GM12891 (cell line): ENCODE measurements at places on chromosomes 3 and 15.

DNA sequence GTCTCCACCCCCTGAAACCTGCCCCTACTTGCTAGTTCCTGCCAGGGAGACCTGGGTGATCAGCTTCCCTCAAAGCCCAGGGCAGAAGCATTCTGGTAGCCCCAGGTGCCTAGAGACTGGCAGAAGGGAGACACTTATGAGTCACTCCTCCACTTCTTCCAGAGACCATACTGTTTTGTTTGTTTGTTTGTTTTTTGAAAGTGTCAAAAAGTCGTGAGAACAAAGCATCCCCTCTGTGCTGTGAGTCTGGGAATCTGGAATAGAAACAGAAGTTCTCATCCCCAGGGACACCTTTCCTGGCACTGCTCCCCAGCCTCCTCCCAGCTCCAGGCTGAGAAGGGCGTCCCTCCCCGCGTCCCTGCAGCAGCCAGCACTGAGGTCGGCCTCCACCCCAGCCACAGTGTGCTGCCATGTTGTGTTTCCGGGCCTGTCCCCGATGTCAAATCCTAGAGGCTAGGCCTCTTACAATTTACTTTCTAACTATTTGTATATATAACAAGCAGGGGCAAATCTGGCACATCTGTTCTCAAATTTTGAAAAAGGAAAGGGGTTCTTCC, 573.0 kb downstream of the RBMS3 start:
- no peak for DNase-seq

GRCh38 chr3:10911350-10912002, 81.1 kb upstream of the SLC6A1 start:
- no peak for DNase-seq

- no peak for DNase-seq
These were observed 1.1 kb downstream of the RIOX2 start for GRCh38 chr3:97970956-97971620.

DNA sequence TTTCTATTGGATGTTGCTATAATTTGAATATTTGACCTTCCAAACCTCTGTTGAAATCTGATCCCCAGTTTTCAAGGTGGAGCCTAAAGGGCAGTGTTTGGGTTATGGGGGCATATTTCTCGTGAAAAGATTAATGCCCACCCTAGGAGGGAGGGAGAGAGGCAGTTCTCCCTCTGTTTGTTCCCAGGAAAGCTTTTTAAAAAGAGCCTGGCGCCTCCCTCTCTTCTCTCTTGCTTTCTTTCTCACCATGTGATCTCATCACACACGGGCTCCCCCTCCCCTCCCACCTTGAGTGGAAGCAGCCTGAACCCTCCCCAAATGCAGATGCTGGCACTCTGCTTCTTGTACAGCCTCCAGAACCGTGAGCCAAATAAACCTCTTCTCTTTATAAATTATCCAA, 12.4 kb upstream of the GABRA5 start:
- DNase-seq = no peak

- DNase-seq = no peak
These were observed 101.3 kb downstream of the ETFA start for GRCh38 chr15:76209942-76210341.

DNA sequence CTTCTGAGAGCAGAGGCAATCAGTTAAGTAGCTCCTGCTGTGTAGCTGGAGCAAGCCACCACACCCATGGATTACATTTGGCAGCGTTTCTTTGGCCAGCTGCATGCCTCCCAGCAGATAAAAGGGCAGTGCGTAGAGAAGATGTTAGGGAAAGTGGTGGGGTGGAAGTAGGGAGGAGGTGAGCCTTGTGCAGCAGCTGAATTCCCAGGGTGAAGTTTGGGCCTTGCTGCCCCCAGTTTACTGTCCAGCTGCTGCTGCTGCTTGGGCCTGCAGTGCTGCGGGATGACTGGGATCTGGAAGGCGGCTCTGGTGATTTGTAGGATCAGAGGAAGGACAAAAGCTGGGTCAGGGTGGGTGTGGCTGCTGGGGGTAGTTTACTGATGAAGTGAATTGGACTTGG, 318.7 kb upstream of the C2CD4B start:
- DNase-seq = no peak

- DNase-seq = no peak
These were observed 31.2 kb downstream of the BCHE start for GRCh38 chr3:165805946-165806561.

- no peak for DNase-seq
These were observed 1.7 kb downstream of the TM4SF4 start for GRCh38 chr3:149476225-149476624.

GRCh38 chr15:35182841-35183479, 97.9 kb upstream of the NANOGP8 start:
- DNase-seq = no peak

DNA sequence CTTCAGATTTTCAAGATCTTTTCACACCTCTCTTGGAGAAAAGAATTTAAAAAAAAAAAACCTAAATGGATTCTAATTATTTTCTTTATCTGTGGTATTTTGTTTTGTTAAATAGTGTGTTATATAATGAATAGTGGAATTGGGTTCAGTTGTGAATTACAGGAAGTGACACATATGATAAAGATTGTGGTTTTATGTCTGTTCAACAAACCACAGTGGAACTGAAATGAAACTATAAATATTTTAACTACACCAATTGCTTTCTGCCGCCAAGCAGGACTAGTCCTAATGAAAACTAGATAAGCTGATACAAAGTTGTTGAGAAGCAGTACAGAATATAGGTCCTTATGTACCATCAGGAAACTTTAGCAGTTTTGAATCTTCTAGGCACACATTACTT, 121.6 kb downstream of the UBE2E2 start:
- no peak for DNase-seq

- DNase-seq = peak; percentile 39
These were observed 38.0 kb upstream of the COPB2 start for GRCh38 chr3:139427283-139428060.

- DNase-seq = no peak
These were observed 428.3 kb downstream of the CNTN4 start for GRCh38 chr3:2526926-2527325.

- DNase-seq = no peak
These were observed 204.1 kb downstream of the CNTN3 start for GRCh38 chr3:74410276-74410941.

- DNase-seq = no peak
These were observed 10.6 kb upstream of the SH3BP5 start for GRCh38 chr3:15342945-15343344.
